ENCODE measurements at places on chromosomes 3 and 15.

DNA sequence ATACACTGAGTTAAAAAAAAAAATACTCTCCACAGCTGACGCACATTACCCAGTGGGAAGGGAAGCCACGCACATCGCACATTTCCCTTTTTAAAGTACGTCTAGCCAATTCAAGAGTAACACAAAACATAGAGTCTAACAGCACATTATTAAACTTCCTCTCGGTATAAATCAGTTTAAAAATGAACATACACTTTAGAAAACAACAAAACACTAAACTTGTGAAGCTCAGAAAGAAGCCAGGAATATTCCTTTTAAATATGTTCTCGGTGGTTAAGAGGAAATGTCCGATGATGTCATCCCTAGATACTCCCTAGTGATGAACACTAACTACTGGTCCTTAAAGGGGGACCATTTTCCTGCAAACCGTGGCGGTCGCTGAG is 721 bp downstream of the MYEF2 start:
- peak; percentile 38 for DNase-seq

DNA sequence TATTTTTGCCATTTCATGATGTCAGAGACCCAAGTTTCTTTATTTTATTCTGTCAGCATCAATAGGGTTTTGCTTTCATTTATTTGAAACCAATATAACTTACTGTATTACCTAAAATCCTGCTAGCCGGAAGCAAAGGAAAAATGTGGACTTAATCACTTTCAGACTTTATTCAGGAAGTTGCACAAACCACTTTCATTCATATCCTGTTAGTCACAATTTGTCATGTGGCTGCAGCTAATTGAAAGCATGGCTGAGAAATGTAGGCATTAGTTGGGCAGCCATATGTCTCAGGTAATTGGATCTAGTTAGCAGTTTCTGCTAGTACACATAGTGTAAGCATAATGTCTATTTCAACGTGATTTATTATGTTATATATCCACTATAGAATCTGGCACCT is 462.3 kb upstream of the SGO1 start:
- no peak for DNase-seq

- DNase-seq = no peak
Observed at GRCh38 chr15:37028625-37029296, 71.6 kb downstream of the MEIS2 start.

DNA sequence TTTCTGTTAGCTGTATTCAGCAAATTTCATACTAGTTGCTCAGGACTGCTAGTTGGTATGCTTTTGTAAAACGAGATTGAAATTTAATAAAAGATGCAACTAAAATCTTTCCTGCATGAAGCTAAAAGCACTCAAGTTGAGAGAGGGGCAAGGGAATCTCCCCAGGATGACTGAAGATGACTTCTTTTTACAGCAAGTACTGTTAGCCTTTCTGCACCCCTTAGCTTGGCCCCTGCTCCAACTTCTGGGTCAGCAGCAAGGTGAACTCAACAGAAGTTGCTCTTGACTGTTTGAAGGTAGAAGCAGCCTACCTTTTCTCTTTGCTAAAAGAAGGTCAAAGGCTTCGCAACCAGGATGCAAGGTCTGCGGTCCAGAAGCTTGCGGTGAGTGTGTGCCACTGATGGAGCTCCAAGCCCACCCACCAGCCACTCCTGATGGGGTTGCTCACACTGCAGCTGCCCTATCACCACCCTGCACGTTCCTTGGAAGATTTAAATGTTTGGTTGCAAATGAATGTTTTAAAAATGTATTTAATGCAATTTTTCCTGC is 32.5 kb downstream of the NME9 start:
- no peak for DNase-seq

DNA sequence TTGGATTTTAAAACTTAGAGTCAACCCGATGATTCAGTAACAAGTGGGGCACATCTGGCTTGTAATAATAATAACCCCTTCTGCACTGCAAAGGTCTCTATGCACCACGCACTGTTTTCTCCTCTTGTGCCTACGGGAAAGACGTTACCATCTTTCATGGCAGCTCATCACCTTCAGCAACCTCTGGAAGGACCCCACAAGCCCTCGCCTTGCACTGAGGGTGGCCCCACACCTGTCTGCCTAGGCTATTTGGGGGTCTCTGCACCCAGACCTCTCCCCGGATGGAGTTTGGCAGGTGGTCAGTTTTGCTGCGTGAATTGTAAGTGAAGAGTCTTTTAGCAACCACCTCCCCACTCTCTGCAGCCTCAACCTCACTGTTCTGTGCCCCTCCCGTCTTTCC is 138.6 kb upstream of the MEF2A start:
- DNase-seq = no peak

DNA sequence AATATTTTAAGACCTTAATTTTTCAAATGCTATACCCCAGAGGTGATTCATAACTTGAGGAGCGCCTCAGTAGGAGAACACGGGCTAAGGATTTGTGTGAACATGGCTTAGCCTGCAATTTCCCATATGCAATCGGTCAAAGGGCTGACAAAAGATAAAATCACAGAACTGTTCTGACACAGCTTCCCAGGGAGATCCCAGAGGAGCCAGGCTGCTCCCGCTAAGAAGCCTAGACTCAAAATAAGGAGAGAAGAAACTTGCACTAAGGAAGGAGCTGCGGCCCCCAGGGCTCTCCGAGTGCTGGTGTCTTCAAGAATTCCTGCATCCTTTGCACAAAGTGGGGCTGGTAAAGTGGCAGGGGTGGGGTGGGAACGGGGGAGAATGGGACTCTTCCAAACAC is 106.3 kb upstream of the DLG1 start:
- DNase-seq = no peak

GRCh38 chr15:41887893-41888292 is 6.0 kb downstream of the SPTBN5 start:
- DNase-seq = no peak

DNA sequence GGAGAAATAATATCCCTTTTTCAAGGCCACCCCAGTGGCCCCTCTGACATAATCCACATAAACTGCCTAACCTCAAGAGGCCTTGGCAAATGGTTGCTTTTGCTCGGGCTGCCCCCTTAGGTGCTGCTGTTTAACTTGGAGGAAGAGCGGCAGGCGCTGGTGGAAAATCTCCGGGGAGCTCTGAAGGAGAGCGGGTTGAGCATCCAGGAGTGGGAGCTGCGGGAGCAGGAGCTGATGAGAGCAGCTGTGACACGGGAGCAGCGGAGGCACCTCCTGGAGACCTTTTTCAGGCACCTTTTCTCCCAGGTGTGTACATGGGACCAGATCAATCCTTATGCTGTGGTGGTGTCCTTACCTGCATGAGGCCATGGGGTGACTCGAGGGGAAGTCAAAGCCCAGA is 15.0 kb downstream of the DUOX1 start:
- no peak for DNase-seq

- DNase-seq = no peak
Observed at GRCh38 chr3:40925231-40925630, 274.1 kb upstream of the CTNNB1 start.

DNA sequence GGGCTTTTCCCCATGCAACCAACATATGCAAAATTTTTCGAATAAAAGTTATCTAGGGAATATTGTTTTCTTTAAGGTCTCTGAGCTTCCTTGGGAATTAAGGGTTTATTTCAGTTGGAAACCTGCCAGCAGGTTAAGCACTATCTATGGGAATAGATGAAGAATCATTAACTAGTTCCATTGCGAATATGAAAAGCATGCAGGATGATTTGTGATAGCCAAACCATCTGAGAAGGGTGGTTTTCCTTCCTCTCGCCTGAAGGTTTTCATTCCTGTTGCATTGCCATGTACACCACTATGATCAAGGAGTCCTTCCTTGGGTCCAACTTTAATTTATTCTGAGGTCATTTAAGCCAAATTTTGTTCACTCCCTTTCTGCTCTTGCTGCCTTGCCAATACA is 184.9 kb downstream of the NR2F2 start:
- no peak for DNase-seq
